ENCODE measurements at places on chromosomes 13 and 19.

DNA sequence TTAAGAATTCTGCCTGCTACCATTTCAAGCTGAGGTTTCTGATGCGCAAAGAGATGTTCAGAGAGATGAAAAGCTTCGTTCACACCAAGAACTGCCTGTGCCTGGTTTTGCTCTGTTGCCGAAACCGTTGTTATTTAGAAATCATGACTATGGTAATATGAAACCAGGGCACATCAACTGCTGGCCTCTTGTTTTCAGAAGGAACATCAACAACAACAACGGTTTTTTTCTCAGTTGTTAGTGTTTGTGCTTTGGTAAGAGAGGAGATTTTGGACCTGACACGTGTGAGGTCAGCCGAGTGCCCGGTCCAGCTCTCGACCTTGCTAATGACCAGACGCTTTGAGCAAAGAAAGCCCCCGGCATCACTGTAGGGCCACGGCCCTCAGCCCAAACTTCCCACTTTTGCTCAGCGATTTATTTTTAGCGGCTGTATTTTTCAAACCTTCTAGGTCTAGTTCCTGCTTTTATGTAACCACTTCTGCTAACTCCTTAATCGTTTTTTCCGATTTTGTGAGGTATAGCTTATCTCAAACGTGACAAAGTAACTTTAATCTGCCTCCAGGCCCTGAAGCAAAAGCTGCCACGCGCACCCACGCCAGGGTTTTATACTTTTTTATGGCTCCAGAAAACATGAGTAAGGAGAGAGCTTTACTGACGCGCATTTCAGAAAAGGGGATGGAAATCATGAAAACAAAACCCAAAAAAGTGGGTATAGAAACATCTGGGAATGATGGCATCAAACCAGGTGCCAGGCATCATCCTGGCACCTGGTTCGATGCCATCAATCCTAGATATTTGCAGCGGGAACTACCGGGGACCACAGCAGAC is 42.0 kb downstream of the KLF2 start:
- DNase-seq = peak; percentile 67

- DNase-seq = no peak
These were observed 287.1 kb downstream of the ITGBL1 start for GRCh38 chr13:101739382-101740178.

DNA sequence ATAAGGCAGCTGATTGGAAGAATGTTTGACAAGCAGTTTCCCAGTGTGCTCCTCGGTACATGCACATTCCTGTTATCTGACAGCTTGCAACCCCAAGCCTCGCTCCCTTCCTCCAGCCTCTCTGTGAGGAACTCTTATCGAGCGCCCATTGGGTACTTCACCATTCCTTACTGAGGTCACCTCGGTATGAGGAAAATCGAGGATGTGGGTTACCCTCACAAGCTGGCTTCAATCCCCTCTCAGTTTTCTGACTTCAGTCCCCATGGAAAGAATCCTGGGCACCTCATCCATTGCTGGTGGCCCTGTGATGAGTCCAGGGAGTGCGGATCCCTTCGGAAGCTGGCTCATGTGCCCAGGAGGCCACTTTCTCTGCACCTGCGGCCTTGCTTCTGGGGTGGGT is 17.3 kb downstream of the TEX29 start:
- no peak for DNase-seq

DNA sequence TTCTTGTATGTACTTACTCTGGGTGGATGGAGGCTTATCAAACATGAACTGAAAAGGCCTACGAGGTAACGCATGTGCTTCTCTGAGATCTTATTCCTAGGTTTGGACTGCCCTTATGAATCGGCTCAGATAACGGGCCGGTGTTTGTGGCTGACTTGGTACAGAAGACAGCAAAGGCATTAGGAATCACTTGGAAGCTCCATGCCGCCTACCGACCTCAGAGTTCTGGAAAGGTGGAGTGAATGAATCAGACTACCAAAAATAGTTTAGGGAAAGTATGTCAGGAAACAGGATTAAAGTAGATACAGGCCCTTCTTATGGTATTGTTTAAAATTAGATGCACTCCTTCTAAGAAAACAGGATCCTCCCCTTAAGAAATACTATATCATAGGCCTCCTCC is 172.4 kb upstream of the PCDH9 start:
- DNase-seq = no peak

GRCh38 chr19:41969772-41970458 is 10.8 kb upstream of the RABAC1 start:
- DNase-seq = no peak

GRCh38 chr13:23903906-23904280 is 6.6 kb upstream of the C1QTNF9B start:
- no peak for DNase-seq

GRCh38 chr13:97885641-97886040 is 67.8 kb upstream of the IPO5 start:
- DNase-seq = no peak

GRCh38 chr19:46729696-46730095 is 12.8 kb upstream of the PRKD2 start:
- DNase-seq = no peak

DNA sequence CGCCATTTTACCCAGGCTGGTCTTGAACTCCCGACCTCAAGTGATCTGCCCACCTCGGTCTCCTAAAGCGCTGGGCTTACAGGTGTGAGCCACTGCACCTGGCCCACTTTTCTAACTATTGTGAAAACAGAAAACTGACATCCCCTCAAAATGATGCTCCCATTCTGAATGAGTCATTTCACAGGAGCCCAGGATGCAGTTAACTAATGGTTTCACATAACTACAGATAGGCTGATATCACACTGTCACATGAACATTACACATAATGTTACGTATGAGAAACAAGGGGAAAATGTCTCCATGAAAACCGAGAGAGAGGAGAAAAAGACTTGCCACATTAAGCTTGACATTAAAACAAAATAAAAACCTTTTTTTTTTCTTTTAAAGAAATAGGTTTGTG is 37.5 kb downstream of the N4BP2L2 start:
- no peak for DNase-seq

GRCh38 chr13:19838865-19839275 is 24.6 kb downstream of the ZMYM5 start:
- DNase-seq = no peak

DNA sequence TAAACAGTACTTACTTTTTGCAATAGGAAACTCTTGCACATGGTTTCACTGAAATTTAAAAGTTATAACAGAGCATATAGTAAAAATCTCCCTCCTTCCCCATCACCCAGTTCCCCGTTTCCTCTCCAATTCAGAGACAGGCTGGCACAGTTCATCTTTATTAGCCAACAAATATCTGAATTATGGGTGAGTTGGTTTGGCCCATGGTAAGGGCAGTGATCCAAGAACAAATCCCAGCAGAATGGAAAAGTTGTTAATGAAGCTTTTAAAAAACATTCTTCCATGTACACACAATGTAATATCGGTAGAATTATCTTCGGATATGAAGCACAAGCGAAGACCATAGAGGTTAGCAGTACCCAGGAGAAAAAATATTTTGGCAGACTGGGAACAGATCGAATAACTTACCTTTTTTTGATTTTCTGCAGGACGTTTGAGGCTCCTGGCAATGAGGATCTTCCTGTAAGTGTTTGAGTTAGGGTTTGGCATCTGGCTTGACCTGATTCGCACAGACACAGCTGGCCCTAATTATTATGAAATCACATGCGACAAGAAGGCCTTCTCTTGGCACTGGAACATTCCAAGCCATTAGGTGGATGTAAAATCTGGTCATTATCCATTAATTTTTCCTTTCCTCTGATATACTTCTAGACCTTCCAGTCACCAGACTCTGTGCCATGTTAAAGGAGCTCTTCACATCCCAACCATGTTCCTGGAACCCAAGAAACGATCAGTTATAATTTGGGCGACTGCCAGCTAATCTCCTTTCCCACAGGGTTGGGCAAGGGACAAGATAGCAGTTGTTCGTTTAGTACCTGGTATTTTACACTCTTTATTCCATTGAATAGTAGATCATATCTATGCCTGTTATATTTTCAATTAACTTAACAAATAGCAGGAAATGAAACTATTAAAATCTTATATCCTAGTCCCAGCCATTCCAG is 139.4 kb upstream of the TSC22D1 start:
- DNase-seq = no peak

- peak; percentile 59 for DNase-seq
These were observed 19.9 kb downstream of the NOSIP start for GRCh38 chr19:49560358-49560900.

DNA sequence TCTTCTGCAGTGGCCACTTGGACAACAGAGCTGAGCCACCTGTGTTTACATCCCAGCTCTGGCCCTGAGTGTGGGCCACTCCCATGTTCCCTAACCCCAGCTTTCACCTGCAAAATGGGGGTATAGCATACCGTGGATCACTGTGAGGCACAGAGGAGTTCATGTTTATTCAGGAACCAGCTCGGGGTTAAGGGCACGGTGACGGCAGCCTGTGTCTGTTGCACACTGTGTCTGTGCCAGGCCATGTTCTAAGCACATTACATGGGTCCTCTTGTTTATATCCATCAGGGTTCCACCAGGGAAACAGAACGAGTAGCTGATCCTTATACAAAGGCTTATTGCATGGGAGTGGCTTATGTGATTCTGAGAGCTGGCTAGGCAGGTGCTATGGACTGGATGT is 14.0 kb upstream of the IGLON5 start:
- DNase-seq = no peak

DNA sequence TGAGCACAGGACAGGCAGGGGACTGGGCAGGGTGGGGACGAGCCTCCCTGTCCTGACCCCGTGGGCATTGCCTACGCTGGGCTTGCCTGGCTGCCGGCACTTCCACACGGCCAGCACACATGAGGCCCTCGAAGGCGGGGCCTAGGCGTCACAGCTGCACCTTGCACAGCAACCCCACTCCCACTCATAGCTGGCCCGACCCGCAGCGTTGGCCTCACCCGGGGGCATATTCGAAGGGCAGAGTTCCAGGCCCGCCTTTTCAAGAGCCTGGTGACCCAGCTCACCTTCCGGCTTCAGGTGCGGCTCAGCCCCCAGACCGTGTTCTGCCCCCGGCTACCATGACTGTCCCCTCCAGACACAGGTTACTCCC is 16.9 kb upstream of the PROZ start:
- DNase-seq = no peak

- no peak for DNase-seq
These were observed 27.0 kb upstream of the OXGR1 start for GRCh38 chr13:97021241-97021640.

- no peak for DNase-seq
These were observed 47.1 kb upstream of the ZMYM5 start for GRCh38 chr13:19910336-19911072.

GRCh38 chr13:110652231-110652730 is 36.9 kb downstream of the NAXD start:
- DNase-seq = no peak

- no peak for DNase-seq
These were observed 90.8 kb downstream of the UQCRFS1 start for GRCh38 chr19:29122185-29122584.

DNA sequence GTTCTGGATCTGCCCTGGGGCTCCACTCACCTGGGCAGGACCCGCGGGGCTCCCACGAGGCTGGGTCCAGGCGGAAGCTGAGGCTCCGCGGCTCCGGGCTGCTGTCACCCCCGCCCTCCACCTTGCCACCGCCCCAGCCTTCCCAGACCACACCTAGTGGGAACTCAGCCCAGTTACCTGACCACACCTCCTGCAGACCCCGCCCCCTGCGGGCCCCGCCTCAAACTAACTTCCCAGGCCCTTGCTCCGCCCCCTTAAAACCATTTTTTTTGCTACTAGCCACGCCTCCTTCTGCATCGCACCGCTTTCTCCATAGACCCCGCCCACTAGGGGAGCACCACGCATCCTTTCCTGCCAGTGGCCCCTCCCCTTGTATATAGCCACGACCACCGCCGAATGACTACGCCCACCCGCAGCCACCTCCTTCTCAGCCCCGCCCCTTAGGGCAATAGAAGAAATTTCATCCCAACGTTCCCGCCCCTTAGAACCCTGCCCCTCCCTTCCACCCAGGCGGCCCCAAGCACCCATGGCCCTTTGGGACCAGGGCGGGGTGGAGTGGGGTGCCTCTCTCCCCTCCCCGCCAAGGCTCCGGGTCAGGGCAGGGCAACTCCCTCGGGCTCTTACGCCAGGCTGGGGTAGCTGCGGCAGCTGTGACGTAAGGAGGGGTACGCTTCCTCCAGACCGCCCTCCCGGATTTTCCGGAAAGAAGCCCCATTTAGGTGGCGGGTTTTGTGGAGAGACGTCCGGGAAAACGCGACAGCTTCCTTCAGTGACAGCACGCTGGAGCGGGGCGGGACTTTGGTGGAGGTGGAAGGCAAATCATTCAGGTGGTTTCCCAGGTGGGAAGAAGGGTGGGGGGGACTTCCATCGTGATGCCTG is at the start of gene SH2D3A:
Gene SH2D3A, minus strand, starts transcription at position 79 of the 879 bp plus-strand sequence. CDS start 3,687 bp downstream, outside the sequence.
- peak; percentile 98 for DNase-seq

DNA sequence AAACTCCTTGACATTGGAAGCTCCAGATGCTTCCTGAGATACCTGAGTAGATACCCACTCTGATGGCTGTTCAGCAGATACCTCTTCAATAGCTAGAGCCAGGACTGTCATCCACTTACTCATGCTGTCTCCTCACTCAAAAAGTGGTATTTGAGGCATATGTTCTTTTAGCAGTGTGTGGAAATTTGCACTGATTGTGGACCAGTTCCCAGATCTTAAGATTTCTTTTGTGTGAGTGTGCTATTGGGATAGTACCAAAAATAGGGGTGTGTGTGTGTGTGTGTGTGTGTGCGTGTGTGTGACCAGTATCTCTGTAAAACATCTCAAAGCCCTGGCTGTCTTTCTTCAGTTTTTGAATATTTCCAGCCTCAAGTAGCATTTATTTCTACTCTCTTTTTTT is 108.3 kb downstream of the SLITRK5 start:
- DNase-seq = no peak

- DNase-seq = peak; percentile 21
These were observed 10.2 kb downstream of the DHRS12 start for GRCh38 chr13:51793570-51794271.

DNA sequence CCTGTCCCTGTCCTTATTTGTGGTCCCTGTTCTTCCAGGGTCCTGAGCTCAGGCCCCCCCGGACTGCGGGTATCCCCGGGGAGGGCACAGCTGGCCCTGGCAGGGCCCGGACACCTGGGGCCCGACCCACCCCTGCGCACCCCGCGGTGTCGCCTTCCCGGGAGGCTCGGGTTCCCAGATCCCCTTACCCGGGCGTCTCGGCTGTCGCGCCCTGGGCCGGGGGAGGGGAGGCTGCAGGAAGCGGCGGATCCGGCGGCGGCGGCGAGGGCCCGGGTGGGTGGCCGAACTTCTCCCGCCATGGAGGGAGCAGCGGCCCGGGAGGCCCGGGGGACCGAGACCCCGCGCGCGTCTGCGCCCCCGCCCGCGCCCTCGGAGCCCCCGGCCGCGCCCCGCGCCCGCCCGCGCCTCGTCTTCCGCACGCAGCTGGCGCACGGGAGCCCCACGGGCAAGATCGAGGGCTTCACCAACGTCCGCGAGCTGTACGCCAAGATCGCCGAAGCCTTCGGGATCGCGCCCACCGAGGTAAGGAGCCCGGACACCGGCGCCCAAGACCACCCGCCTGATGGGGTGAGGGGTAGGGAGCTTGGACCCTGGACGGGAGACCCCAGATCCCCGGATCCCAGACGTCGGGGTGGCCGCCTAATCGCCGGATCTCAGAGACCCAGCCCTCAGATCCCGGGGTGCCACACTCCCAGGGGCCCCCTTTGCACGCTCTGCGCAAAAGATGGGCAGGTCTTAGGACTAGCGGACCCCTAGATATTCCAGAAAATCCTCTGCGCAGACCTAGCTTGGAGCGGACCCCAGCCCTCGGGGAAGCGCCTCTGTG is at the start of gene GIPC3:
Gene GIPC3, plus strand, starts transcription at position 178 of the 826 bp plus-strand sequence. Its CDS starts 120 bp downstream, at position 298.
- no peak for DNase-seq

GRCh38 chr19:28603453-28603852 is 609.5 kb downstream of the UQCRFS1 start:
- DNase-seq = no peak

Data from CD4-positive, alpha-beta T cell treated with Interleukin-21 for 1 hour (primary cell).